Suppressor macrophage treated with lipopolysaccharide for 4 hours (primary cell): ENCODE measurements at places on chromosomes 4 and X.

- DNase-seq = no peak
These were observed 223.1 kb downstream of the KDR start for GRCh38 chr4:54902271-54902670.

DNA sequence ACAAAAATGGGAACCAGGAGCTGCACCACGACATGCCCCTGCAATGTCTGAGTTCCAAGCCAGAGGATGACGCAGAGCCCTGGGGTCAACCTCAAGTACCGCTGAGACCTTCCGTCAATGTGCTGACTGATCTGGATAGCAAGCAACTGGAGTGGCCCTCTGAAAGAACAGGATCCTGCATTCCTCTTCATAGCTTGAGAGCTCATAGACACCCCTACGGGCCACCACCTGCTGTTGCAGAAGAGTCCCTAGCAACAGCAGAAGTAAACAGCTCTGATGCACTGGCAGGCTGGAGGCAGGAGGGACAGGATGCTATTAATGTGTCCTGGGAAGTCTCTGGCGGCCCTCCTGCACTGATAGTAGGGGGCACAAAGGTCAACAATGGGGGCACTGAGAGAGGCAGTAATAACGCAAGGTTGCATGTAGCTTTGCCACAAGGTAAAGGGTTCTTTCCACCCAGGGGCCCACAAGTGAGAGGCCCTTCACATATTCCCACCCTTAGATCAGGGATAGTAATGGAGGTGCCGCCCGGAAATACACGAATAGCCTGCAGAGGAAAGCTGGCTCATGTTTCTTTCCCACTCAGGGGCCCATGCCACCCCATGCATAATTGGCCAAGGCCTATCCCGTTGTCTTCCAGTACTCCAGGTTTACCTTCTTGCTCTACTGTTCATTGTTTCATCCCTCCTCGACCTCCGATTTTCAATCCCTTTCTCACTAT, 1.3 kb downstream of the PRR32 start:
- DNase-seq = no peak

DNA sequence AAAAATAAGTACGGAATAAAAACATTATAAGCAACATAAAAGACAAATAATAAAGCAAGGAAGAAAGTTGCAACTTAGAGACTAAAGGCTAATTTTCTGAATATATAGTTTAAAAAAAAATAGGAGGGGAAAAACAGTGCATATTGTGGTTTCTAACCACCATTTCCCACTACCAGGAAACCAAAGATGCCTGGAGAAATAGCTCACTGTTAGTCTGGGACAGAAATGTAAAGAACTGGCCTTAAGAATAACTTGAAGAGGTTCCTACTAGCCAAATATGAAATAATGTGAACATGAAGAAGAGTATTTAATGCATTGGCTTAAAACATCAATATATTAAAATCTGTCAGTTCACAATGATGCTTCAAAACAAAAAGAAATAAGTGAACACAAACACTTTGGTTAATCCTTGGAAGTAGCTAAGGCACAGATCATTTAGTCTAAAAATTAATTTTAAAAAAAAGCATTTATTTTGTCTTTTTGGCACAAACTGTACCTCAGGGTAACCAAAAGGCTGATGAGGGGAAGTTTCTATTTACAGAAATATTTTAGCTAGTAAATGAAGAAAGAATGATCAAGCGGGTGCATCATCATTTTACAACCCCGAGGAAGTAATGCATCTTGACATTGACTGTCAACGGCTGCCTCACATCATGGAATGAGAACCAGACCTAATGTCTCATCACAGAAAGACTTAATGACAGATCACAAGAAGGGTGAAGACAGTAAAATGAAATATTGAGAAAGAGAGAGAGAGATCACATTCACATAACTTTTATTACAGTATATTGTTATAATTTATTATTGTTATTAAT, 297.2 kb upstream of the LDB2 start:
- DNase-seq = no peak

DNA sequence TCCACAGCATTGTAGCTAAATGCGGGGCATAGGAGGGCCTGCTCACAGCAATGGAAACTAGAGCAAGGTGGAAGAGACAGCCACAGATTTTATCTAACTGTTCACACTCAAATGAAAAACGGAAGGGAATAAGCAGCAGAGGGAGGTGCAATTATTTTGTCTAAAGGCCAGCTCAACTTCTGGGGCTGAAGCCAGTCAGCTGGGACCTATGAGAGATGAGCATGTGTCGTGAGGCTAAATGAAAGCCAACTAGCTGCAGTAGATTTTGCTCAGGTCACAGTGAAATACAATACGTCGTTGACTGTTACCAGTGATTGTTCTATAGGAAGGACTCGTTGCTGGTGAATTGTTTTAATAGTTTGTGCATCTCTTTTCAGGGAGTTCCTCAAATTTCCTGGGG, 26.4 kb upstream of the FGFBP2 start:
- no peak for DNase-seq

GRCh38 chrX:19760345-19760744, 127.1 kb downstream of the SH3KBP1 start:
- no peak for DNase-seq

GRCh38 chr4:23930750-23931488, 41.1 kb upstream of the PPARGC1A start:
- peak; percentile 33 for DNase-seq

GRCh38 chr4:15515106-15515505, 45.4 kb downstream of the CC2D2A start:
- no peak for DNase-seq

DNA sequence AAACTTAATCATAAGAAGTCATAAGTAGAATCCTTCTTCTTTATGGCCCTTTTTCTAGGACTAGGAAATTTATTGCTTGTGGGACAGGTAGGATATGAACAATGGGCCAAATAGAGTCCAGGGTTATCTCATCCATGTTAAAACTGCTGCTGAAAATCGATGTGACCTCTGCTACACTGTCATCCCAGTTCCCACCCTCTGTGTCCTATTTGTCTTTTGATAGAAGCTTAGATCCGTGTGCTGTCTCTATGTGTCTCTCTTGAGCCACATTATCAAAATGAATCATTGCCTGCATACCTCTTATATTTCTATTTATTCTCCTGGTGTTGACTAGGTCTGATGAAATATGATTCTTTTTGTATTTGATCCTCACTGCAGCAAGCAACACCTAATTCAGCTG, 661.4 kb downstream of the DACH2 start:
- no peak for DNase-seq

- DNase-seq = no peak
These were observed 158.1 kb downstream of the LHFPL1 start for GRCh38 chrX:112521676-112522075.

GRCh38 chr4:161178310-161178709, 985.5 kb downstream of the FSTL5 start:
- no peak for DNase-seq

GRCh38 chr4:151808542-151808941, 47.7 kb upstream of the GATB start:
- no peak for DNase-seq

GRCh38 chr4:143355540-143356217, 19.0 kb downstream of the GAB1 start:
- DNase-seq = no peak

DNA sequence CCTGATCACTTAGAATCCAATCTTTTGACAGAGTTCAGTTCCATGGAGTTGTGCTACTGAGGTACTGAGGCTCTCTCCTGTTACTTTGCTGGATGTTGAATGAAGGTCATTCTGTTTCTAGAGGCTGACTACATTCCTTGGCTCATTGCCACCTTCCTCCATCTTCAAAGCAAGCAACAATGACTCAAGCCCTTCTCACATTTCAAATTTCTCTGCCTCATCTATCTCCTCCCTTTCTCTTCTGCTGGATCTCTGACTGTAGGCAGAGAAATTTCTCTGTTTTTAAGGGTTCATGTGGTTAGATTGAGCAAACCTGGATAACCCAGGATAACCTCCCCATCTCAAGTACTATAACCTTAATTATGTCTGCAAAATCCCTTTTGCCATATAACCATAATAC, 775.4 kb downstream of the STPG2 start:
- no peak for DNase-seq

DNA sequence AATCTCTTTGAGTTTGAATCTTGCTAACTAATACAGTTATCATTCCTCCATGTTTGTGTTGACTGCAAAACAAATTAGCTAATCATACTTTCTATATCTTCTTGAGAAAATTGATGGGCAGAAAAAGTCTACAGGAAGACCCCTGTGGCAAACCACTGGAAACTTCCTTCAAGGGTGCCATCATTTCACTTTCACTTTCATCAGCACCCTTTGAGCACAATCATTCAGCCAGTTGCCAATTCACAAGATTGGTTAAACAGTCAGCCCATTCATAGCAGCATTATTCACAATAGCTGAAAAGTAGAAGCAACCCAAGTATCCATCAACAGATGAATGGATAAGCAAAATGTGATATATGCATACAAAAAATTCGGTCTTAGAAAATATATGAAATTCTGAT, 101.5 kb downstream of the CCDC160 start:
- DNase-seq = peak; percentile 0

GRCh38 chr4:148053298-148054003, 321.6 kb downstream of the ARHGAP10 start:
- DNase-seq = no peak

DNA sequence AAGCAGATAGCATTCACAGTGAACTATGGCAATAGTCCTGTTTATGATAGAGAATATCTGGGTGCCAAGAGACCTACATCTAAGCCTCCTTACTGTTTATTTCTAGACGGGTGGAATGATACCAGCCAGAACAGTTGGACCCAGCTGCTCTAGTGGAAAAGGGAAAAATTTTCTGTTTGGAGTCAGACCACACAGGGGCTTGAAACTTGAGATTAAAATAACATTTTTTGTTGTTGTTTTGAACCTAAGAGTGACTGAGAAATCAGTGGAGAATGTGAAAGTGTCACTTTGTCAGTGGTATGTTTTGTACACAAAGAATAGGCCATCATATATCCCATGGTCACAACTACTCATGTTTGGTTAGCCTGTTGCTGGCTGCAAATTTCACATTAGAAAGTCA, 105.7 kb downstream of the AGTR2 start:
- no peak for DNase-seq

DNA sequence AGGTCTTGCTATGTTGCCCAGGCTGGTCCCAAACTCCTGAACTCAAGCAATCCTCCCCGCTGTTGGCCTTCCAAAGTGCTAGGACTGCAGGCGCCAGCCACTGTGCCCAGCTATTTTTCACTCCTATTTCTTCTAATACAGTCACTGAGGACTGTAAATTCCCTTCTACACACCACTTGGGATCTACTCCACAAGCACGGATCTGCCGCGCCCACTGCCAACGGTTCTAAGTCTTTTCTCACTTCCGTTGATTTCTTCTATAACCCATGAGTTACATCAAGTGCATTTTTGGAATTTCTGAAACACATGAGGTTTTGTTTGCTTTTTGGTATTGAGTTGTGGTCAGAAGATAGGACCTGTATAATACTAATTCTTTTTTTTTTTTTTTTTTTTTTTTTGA, 48.6 kb downstream of the FAM53A start:
- no peak for DNase-seq

DNA sequence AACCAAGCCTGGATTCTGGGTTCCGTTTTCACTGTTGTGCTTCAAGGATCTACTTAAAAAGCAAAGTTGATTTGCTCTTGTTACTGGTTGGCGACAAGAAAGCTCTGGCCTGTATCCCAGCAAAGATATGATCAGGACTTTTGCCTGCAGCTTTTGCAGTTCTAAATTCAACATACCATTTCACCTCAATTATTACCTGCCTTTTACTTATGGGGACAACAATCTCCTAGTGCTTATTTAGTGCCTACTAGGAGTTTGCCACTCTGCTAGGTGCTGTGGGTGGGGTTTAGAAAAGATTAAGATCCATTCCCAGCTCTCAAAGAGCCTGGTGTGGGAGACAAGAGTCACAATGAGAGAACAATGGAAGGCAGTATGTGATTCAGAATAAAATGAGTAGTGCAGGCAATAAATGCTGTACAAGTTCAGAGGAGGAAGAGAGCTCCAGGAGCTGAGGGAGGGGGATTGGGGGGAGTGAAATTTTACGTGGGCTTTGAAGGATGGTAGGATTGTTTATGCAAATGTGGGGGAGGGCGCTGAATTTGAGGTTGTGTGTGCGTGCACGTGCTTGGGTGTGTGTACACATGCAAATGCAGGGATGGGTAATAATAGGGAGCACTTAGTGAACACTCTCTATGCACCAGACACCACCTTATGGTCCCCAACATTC, 5.0 kb upstream of the TMEM164 start:
- no peak for DNase-seq

- DNase-seq = no peak
These were observed 199.3 kb downstream of the TMA16 start for GRCh38 chr4:163693776-163694175.

DNA sequence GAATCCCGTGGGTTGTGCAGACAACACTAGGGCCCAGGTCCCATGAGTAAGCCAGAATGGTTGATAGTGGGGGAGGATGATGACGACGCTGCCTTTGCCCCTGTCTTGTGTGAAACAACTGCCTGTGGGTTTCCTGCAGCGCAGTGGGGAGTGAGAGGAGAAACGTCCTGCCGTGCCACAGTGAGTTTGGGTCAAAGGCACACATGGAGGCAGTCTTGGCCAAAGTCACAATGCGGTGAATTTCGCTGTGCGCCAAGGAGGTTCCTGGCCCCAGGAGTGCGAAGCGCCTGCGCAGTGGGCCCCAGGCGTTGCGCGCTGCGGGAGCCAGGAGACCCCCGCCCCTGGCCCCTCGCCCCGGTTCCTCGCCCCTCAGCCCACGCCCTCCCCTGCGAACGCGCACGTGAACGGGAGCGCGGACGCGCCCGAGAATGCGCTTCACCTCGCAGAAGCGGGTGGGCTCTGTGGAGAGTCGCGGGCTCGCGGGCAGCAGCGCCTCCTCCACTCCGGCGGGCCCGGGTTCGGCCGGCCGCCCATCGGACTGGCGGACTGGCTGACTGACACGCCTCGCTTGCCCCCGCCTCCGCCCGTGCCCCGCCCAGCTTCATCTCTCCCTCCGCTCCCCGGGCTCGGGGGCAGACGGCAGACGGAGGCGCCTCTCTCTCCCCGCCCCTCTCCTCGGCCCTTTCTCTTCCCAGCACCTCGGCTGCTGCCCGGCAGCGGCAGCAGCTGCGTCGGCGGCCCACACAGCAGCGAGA, at the start of gene NUDT10:
Gene NUDT10 (plus strand): TSS at position 635 of the 755 bp plus-strand sequence. CDS start 144 bp downstream, outside the sequence.
- DNase-seq = peak; percentile 0

DNA sequence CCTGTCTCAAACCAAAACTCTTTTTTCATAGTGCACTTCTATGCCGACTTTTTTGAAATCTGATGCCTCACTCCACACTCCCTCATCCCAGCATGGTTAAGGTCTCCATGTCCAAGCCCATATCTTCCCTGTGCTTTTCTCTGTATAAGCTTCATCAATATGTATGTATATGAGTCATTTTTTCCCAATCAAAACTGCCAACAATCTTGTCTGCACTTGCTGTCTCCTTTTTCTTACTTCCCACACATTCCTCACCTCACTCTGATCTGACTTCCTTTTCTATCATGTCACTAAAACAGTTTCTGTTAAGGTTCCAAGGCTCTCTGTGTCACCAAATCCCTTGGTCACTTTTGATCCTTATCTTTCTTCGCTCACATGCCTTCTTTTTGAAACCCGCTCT, 88.2 kb upstream of the GPR50 start:
- no peak for DNase-seq

DNA sequence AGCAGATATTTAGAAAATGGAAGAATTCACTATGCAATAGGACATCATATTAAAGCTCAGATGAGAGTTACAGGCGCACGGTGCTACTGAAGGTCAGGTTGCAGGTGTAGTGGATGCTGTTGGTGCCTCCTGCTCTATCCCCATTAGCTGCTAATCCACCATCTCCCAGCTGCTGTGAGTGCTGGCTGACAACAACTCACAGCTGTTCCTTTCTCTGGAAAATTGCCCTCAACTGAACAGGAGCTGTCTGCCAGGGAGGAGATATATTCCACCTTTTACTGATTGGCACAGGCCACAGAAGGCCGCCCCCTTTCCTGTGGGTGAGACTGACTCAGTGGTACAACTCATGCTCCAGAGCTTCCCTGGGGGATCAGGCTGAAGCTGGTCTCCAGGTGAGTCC, 48.7 kb downstream of the UCHL1 start:
- DNase-seq = no peak
